ENCODE measurements at places on chromosomes 5 and 9.

DNA sequence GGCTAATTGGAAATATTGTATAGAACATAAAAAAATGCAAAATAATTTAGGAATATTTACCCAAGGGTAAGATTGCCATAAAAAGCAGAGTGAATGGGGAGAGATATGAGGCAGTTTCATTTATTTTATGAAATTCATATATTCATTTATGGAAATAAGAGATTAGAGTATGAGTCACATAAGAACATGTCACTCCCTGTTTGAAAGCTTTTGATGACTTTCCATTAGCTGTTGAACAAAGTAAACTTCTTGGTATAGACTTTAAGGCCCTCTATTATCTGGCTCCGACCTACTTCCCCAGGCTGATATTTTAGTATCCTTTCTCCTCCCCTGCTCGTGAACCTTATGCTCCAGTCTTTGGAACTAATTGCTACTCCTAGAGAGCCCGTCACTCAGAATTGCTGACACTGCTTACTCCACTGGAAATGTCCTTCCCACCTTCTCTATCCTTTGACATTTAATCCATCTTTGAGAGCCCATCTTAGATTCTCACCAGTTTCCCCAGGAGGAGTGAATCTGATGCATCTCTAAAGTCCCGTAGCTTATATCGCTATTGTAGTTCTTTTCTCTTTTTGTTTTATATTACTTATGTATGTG, 8.9 kb upstream of the ACTBL2 start:
- no peak for DNase-seq

DNA sequence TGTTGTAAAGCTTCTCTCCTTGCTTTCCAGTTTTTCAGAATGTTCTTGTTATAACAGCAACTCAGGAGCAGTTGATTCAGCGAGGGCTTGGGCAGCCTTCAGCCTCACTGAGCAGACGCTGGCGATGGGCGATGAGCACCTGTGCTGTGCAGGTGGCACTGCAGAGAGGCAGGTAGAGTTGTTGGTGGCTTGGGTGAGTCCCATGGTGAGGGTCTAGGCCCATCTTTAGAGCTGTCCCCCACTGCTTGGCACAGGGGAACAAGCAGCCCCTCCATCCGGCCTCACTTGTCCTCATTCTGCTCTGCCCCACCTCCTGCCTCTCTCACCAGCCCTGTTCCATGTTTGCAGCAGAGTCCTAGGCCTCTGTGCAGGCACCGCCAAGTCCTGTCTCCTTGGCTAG, 6.1 kb upstream of the CXCL14 start:
- DNase-seq, result no peak

DNA sequence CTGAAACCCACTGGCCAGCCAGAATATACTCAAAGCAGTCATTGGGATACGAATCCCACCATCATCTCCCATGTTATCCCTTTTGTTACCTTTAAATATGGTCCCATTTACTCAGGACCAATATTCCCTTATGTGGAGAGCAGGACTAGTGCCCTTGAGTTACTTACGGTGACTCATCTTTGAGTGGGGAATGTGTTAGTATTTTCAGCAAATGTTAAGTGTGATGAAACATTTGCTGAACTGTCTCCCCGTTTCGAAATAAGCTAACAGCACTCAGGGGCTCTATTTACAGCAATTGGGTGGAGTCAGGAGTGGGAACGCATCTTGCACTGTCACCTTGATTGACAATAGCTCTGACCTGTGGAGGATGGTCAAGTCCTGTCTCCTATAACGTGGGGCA, 67.4 kb downstream of the CTSL start:
- no peak for DNase-seq

GRCh38 chr9:95773053-95773418, 102.5 kb upstream of the ERCC6L2 start:
- DNase-seq, result no peak

DNA sequence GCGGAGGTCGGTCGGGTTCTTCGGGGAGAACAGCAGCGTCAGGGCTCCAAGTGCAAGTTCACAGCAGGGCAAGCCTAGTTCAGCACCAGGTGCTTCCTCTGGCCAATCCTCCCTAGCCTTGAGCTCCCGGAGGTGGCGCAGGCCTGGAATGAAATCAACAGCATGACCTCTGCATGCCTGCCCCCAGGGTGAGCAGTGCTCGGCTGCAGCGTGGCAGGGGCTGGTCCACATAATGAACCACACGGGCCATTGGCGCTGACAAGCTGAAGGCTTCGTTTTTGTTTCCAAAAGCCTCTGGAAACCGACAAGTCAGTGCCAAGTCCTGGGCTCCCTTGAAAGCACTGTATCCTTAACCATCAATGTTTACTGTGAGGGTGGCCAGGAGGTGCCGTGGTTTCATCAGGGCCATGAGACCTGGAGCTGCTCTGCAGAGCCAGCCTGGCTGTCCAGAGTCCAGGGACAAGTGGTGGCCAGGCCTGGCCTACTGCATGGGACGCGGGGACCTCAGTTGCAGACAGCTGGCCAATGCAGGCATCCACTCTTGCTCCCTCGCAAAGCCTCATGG, 2.1 kb upstream of the INPP5E start:
- DNase-seq, result no peak

DNA sequence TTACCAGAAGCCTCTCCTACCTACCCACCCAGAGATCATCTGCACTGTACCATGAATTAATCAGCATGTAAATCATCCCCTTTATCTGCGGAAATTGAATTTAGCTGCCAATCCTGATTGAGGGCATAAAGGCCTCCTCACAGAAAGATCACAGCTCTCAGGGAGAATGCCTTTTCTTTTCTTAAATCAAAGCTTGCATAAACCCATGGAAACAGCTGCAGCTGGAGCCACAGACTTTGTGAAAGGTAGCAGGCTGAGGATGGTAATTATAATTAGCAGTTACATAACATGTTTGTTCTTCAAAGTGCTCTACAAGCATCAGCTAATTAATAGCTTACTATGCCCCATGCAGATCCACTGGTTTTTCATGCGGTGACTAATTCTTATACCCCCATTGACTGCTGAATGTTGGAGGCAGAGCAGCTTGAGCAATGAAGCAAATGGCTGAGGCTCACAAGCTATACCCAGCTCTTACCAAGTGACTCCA, 54.6 kb downstream of the SUSD1 start:
- no peak for DNase-seq

GRCh38 chr9:129384491-129385210, 206.6 kb upstream of the IER5L start:
- DNase-seq, result no peak

GRCh38 chr5:170709640-170710039, 73.9 kb upstream of the GABRP start:
- no peak for DNase-seq

DNA sequence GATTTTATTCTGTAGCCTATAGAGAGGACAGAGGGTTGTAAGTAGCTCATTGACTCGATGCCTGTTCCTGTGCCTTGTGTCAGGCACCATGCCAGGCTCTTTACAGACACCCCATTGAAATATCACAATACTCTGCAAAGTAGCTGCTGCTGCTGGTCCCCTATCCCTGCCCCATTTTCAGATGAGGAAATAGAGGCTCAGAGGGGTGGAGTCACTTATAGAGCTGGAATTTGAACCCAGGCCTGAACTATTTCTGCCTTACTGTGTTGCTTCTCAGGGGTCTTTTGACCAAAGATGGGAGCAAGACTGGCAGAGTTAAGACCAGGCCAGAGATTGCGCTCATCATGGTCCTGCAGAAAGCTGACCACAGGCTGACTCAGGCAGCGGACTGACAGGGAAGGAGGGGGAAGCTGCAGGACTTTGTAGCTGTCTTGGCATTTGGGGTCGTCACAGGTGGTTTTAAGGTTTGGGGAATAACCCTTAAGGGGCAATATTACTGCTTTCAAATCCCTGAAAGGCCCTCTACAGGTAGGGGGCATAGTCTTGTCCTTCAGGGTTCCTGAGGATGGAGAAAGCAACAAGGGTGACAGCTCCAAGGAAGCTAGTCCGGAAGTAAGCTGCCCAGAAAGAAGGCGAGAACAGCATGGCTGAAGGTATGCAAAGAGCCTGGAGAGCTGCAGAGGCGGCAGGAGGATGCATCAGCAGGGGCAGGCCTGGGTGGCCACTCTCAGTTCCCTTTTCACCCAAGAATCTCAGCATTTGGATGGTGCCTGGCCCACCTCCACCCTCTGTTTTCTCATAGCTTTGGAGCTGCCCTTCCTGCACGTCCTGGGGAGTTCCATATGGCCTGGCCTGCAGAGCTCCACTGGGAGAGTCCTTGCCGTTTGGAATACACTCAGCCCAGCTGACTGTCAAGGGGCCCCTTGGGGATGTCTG, 18.3 kb upstream of the NDST1 start:
- no peak for DNase-seq

GRCh38 chr9:6413365-6414246, 607 bp downstream of the UHRF2 start:
- DNase-seq, result no peak

- no peak for DNase-seq
Measured at GRCh38 chr5:176553260-176554085, 4.3 kb downstream of the CDHR2 start.

DNA sequence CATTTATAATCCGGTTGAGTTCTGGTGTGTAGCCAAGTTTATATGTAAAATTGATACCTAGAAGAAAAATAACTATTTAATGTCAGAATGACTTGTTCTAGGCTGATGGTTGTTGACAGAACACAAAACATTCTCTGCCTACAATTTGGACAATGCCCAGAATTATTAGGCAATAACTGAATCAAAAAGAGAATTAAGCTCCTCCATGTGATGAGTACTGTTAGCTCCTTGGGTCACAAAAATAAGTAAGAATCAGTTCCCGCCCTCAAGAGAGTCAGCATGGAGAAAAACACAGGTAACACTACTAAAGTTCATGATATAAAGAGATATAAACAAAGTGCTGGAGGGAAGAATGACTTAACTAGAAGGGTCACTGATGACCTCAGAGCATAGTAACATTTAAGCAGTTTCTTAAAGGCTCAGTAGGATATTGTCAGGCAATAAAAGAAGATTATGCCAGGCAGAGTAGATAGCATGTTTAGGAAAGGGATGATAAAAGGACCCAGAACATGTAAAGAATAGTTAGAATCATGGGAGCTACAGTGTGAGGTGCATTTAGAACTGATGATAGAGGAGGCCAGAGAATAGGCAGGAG, 200.5 kb upstream of the ACTBL2 start:
- no peak for DNase-seq

DNA sequence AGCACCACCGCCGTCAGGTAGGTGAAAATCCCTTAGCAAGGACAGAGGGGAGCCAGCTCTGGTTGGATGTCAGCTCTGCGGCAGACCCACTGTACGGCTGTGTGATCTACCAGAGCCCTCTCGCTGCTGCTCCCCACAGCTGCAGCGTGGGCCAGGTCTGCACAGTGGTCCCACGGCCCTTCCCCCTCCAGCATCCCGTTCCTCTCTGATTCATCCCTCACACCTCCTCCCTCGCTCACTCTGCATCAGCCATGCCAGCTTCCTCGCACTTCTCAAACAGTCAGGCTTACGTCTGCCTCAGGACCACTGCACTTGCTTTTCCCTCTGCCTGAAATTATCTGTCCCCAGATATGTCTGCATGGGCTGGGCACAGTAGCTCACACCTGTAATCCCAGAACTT, 26.6 kb upstream of the CFAP157 start:
- no peak for DNase-seq

DNA sequence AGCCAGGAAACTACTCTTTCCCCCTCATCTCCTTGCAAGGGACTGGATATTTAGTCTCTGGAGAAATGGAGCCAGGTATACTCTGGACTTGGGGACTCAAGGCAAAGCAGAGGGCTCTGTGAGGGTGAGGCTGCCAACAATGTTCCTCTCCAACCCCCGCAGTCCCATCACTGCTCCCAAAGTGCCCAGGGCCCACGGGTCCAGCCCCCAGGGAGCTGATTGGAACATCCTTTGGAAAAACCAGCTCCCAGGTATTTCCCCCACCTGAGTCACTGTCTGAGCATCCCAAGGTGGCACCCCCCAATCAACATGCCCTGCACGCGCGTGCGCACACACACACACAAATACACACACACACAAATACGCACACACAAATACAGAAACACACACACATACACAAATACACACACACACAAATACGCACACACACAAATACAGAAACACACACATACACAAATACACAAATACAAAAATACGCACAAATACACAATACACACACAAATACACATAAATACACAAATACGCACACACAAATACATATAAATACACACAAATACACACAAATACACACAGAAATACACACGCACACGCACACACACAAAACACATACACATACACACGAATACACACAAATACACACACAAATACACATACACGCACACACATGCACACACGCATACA, 137.4 kb downstream of the DAB2IP start:
- DNase-seq, result no peak

GRCh38 chr9:124392254-124392870, 22.9 kb downstream of the PSMB7 start:
- DNase-seq, result no peak

DNA sequence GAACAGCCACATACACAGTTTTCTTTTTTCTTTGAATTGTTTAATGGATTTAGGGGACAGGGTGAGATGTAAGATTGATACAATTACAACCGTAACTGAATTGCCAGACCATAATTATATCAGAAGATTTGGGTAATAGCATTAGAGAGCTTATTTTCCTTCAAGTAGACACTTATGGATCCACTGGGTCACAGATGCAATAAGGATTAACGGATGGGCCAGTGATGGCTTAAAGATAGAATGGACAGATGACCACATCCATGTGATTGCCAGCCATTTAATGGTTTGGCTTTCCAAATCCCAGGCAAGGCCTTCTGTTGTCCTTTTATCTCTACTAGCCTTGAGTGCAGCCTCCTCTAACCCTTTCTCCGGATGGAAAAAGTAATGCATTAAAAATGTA, 94.7 kb upstream of the NUDT12 start:
- DNase-seq, result no peak

GRCh38 chr5:72402381-72402890, 82.3 kb downstream of the PTCD2 start:
- no peak for DNase-seq

GRCh38 chr9:89666950-89667349, 62.1 kb downstream of the GADD45G start:
- no peak for DNase-seq

- DNase-seq, result no peak
Measured at GRCh38 chr5:24272741-24273140, 372.0 kb downstream of the CDH10 start.

DNA sequence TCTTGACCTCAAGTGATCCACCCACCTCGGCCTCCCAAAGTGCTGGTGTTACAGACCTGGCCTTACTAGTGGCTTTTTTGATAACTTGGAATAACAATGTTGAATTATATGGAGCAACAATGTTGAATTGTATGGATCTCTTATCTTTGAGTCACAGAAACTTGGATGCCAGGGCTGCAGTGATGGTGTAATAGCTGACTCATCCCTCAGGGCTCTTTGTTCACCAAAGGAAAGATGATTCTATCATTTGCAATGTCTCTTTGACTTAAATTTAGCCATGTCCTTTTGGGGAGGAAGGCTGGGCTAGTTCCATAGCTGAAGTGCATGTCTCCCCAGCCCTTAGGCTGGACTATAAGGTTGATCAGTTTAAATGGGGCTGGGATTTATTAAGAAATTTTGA, 172.3 kb downstream of the PDZD2 start:
- no peak for DNase-seq

GRCh38 chr9:82242285-82242963, 253.9 kb downstream of the SPATA31D1 start:
- DNase-seq, result no peak

Measured in stimulated activated CD8-positive, alpha-beta memory T cell treated with anti-CD3 and anti-CD28 coated beads, Interleukin-15, amount 100 ng/mL, for 4 hours (primary cell).